CD4-positive, alpha-beta T cell (primary cell): ENCODE measurements at places on chromosomes 2 and 18. TPM values are rescaled to one million over a fixed set of nuclear protein-coding genes. Genes with fewer than 3 reads are reported as not detected.

DNA sequence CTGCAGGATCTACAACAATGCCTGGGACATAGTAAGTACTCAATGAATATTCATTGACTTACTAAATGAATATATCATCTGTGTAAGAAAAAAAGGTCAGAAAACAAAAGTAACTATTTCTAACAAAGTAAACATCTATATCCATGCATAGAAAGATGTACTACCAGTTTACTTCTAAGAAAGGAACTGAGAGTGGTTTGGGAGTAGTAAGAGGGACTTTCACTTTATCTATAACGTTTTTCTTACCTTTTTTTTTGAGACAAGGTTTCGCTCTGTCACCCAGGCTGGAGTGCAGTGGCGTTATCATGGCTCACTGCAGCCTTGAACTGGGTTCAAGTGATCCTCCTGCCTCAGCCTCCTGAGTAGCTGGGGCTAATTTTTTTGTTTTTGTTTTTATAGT lies 25.7 kb downstream of the DHX57 start:
- H3K27me3 ChIP-seq, result no peaks in the 10 kb centered on the region
- H3K36me3 ChIP-seq, result peaks cover 17% of the 10 kb centered on the region
- H3K4me3 ChIP-seq, result no peak overlapping the region
- H3K27ac ChIP-seq, result no peak overlapping the region

DNA sequence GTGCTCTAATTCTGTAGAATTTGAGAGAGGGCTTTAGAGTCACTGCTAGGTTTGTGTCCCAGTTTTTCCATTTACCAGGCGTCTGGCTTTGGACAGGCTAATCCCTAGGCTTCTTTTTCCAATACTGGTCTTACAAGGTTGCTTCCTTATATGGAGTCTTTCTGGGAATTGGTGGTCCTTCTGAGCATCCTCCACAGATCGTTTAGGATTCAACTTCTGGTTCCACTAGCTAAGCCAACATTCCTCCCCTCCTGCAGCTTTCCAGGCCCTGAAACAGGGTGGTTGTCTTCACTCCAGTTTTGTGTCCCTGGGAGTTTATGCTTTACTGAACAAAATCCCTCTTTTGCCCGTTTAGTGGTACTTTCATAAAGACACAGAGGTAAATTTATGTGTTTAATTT lies 170.6 kb downstream of the CERS6 start:
- H3K36me3 ChIP-seq, result no peaks in the 10 kb centered on the region
- no peak for DNase-seq
- H3K27ac ChIP-seq, result no peak overlapping the region
- no peaks in the 10 kb centered on the region for H3K4me1 ChIP-seq
- no peaks in the 10 kb centered on the region for H3K27me3 ChIP-seq

DNA sequence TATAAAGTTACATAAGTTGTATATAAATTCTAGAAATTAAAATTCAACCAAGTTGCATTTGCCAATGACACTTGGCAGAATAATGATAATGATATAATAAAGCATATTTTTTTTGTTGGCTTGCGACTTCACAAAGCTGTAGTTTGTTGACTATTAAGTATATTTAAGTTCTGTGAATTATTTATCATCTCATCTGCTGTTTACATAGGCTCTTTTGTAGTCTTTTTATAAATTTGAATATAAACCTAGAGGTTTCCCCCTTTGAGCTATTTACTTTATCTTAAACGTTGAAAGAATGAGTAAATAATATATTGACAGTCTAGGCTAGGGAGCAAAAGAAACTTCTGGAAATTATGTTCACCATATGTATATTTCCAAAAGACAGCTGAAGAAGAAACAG lies 32.9 kb downstream of the C18orf63 start:
- no peak for DNase-seq
- no peaks in the 10 kb centered on the region for H3K36me3 ChIP-seq
- no peak overlapping the region for H3K4me3 ChIP-seq
- no peaks in the 10 kb centered on the region for H3K4me1 ChIP-seq

- no peaks in the 10 kb centered on the region for H3K36me3 ChIP-seq
- H3K4me1 ChIP-seq, result no peaks in the 10 kb centered on the region
- no peak for DNase-seq
Measured at GRCh38 chr2:45332567-45332966, 278.5 kb downstream of the SRBD1 start.

DNA sequence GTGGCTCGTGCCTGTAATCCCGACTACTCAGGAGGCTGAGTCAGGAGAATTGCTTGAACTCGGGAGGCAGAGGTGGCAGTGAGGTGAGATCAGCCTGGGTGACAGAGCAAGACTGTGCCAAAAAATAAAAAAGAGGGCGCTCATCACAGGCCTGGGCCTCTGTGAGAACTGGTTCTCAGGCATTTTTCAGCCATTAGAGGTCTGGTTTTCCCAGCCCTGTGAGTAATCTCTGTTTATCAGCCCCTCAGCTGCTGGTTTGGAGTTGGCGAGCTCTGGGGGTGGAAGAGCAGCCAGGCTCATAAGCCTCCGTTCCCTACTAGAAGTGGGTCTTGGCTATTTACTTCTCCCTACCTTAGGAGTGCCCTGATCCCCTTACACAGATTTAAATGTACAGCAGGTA lies 53.1 kb downstream of the CHRNA1 start:
- no peak overlapping the region for H3K27ac ChIP-seq
- H3K4me1 ChIP-seq, result peaks cover 1% of the 10 kb centered on the region
- no peak overlapping the region for H3K4me3 ChIP-seq
- no peaks in the 10 kb centered on the region for H3K36me3 ChIP-seq

DNA sequence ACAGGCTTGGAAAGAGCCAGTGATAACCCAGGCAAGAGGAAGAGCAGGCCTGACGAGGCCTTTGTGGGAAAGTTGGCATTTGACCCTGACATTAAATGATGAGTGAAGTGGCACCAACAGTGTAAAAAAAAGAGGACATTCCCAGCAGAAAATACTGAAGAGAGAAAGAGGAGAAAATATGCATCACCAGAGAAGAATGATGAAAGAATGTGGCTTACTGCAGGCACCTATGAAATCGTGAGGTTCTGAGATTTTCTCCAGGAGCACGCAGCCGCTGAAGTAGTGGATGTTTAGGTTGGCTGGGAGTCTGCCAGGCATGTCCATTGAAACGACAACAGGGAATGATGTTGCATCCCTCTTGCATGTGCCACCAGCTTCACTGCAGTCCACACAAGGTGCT lies 13.8 kb downstream of the EHD3 start:
- H3K4me1 ChIP-seq, result no peaks in the 10 kb centered on the region
- no peak overlapping the region for H3K27ac ChIP-seq

The SCN2A gene
- not detected for total RNA-seq

DNA sequence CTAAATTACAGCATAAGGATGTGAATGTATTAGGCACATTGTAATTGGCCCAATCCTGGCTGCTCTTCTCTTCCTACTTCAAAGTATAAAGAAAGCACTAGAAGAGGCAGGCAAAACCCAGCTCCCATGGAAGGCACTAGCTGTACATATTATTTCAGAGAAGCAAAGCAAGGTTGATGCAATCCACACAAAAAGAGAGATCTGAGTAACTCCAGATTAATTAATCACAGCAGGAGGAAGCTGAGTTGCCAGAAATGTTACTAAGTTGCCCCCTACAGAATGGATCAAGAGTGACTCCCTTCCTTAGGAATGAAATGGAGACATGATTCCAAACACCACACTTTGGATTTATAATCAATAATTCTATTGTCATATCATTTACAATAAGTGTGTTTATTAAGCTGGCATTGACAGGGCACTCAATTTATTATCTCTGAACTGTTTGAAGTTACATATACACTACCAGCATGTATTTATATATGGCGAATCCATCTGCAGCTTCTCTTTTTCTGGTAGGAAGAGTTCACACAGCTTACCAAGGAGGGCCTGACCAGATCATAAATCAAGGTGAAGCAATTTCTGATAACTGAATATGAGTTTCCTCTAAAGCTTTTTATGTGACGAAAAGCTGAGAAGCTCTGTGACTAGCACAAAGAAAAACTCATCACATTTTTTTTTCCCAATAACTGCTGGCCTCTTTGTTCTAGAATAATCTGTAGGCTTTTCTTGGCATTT lies 393.1 kb upstream of the LYPD1 start:
- no peak for DNase-seq
- H3K27me3 ChIP-seq, result no peaks in the 10 kb centered on the region
- no peak overlapping the region for H3K27ac ChIP-seq
- no peak overlapping the region for H3K4me3 ChIP-seq

GRCh38 chr2:131154071-131154531 lies 49.0 kb downstream of the PLEKHB2 start:
- no peak overlapping the region for H3K27ac ChIP-seq
- peak; percentile 59 for DNase-seq
- H3K4me3 ChIP-seq, result no peak overlapping the region
- no peaks in the 10 kb centered on the region for H3K27me3 ChIP-seq

The ABCG5 gene
- total RNA-seq, result not detected

DNA sequence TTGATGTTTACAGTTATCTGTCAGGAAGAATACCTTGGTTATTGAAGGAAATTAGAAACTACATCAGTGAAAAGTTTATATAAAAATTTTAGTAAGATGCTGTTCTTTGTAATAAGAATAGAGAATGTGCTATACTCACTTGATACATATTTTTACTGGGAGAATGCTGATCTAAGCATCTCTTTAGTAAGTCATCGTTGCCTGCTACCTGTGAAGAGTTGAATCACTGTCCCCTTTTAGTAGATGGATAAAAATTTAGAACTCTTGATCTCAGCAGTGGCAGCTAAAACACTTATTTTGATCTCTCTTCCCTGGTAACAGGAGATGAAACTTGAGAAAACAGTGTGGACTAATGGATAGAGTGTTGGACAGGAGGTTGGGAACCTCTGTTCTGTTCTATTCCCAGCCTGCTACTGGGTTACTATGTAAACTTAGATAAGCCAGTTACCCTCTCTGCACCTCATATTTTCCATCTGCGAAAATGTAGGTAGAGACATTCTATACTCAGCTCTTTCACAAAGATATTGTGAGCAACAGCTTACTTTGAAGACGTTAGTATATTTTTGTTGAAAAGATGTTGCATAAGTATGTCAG lies 100.3 kb downstream of the FEZ2 start:
- no peak overlapping the region for H3K27ac ChIP-seq
- DNase-seq, result no peak
- no peak overlapping the region for H3K4me3 ChIP-seq
- H3K27me3 ChIP-seq, result no peaks in the 10 kb centered on the region
- no peaks in the 10 kb centered on the region for H3K36me3 ChIP-seq

The LAMA3 gene
- total RNA-seq, result not detected

DNA sequence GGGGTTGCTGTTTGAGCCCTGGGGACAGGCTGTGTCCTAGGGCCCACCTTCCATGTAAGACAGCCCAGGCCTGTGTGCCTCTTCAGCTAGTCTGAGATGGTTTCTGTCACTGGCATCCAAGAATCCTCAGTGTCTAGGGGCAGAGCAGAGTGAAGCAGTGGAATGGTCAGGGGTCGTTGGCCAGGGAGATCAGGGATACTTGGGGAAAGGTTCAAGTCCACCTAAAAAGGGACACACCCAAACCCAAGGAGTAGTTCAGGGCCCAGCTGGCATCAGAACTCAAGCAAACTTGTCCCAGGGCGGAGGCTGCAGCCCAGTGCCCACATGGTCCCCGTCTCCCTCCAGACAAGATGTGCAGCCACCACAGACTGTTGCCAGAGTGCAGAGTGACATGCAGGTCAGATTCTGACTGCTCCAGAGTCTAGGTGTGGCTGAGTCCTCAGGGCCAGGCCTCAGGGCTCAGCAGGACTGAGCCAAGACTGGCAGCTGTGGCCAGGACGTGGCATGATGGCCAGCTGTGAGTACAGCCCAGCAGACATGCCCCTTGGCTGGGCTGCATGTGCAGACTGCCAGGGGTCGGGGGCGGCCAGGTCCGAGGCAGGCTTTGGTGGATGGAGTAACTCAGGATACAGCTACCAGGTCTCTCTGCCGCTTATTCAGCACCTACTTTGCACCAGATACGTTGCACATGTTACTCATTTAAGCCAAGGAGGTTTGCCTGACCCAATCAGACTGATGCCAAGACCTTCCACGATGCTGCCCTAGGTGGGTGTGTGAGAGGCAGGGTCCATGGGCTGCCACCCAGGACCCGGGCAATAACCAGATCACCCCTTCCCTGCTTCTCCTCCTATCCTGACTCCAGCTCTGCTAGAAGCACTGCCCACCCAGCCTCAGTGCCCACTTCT lies 146.6 kb downstream of the SMAD7 start:
- H3K36me3 ChIP-seq, result no peaks in the 10 kb centered on the region
- no peaks in the 10 kb centered on the region for H3K27me3 ChIP-seq
- H3K27ac ChIP-seq, result no peak overlapping the region
- no peak for DNase-seq
- H3K4me3 ChIP-seq, result no peak overlapping the region

GRCh38 chr18:5891184-5891853 lies 4.0 kb downstream of the TMEM200C start:
- H3K36me3 ChIP-seq, result no peaks in the 10 kb centered on the region
- H3K4me3 ChIP-seq, result no peak overlapping the region
- no peak for DNase-seq
- peaks cover 78% of the 10 kb centered on the region for H3K27me3 ChIP-seq
- no peak overlapping the region for H3K27ac ChIP-seq

The IGFBP2 gene
- not detected for total RNA-seq

The GALNT3 gene
- 2.9 TPM for total RNA-seq

DNA sequence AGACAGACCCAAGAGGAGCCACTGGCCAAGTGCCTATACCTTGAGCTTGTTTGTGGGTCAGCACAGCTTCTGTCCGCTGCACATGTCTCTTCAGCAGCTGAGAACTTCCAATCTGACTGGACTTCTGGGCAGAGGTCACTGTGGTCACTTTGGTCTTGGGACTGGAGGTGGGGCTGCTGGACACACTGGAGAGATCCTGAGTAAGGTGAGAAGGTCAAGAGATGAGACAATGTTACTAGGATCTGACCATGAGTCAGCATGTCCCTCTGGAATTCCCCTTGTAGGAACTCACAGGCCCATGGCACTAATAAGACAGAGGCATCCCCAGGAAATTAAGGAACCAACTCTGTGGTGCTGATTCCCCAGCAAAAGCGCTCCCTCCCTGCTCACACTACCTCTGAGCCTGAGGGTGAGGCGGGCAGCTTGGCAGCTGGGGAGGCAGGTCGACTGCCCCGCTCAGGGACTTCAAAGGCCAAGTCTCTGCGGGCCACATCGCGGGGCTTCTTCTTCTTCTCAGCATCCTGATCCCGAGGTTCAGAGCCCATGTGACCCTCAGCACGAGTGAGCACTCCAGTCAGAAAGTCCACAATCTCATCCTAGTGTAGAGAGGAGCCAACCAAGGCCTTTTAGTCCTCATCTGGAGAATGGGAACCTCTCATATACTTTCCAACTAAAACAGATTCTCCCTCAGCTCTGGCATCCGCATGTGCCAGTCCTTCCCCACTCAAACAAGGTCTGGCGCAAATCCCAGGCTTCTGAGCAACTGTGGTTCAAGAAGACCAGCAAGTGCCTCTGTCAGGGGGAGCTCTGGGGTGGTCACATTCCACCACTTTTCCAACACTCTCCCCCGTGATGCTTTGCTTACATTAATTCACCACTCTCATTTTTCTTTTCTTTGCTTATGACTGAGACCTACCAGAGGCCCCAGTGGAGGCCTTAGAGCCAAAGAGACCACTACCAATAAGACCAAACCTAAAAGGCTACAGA lies 29.4 kb downstream of the KANSL3 start:
- H3K36me3 ChIP-seq, result peaks cover 100% of the 10 kb centered on the region
- no peak overlapping the region for H3K4me3 ChIP-seq
- no peak overlapping the region for H3K27ac ChIP-seq
- DNase-seq, result no peak
- no peaks in the 10 kb centered on the region for H3K4me1 ChIP-seq
